ENCODE measurements at places on chromosomes 11 and 22. TPM values are rescaled to one million over a fixed set of nuclear protein-coding genes. Genes with fewer than 3 reads are reported as not detected.

The UPK2 gene
- total RNA-seq = 0.63 TPM

The CATSPERZ gene
- 1.0 TPM for total RNA-seq

The OVOL1 gene
- total RNA-seq = 0.12 TPM

- no peaks in the 10 kb centered on the region for H3K27me3 ChIP-seq
- no peak overlapping the region for H3K4me3 ChIP-seq
- no peak overlapping the region for H3K27ac ChIP-seq
- peaks cover 16% of the 10 kb centered on the region for H3K4me1 ChIP-seq
Observed at GRCh38 chr22:33819743-33820142, 100.5 kb downstream of the LARGE1 start.

DNA sequence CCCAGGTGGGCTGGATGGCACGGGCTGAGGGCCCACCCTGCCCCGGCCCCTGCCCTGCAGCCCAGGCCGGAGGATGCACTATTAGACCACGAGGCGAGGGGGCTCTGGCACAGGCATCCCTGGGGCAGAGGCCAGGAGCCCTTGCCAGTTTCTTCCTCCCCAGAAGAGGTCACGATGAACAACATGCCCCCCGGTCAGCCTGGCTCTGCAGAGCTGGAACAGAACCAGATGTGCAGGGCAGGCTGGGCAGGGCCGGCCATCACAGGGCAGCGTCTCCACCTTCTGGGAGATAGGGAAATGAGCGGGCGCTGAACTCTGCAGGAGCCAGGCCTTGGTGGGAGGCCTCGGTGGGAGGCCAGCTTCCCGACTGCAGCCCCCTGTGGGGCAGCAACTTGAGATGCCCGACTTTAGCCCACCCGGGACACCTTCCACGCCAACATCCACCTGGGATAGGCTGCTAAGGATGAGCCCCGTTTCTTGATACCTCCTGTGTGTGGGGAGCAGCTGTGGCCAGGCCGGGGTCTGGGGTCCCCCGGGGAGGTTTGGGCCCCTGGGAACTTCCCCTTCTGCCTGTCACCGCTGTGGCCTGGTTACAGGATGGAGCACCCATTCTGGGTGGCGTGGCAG, 21.8 kb upstream of the GNB1L start:
- H3K4me1 ChIP-seq = peaks cover 44% of the 10 kb centered on the region
- no peaks in the 10 kb centered on the region for H3K27me3 ChIP-seq
- H3K36me3 ChIP-seq = no peaks in the 10 kb centered on the region
- peak; percentile 77 for DNase-seq

GRCh38 chr22:46262449-46263215, 511 bp downstream of the PKDREJ start:
- peaks cover 9% of the 10 kb centered on the region for H3K4me1 ChIP-seq
- peaks cover 11% of the 10 kb centered on the region for H3K27me3 ChIP-seq
- H3K36me3 ChIP-seq = peaks cover 13% of the 10 kb centered on the region
- no peak overlapping the region for H3K27ac ChIP-seq
- no peak overlapping the region for H3K4me3 ChIP-seq
- DNase-seq = no peak

DNA sequence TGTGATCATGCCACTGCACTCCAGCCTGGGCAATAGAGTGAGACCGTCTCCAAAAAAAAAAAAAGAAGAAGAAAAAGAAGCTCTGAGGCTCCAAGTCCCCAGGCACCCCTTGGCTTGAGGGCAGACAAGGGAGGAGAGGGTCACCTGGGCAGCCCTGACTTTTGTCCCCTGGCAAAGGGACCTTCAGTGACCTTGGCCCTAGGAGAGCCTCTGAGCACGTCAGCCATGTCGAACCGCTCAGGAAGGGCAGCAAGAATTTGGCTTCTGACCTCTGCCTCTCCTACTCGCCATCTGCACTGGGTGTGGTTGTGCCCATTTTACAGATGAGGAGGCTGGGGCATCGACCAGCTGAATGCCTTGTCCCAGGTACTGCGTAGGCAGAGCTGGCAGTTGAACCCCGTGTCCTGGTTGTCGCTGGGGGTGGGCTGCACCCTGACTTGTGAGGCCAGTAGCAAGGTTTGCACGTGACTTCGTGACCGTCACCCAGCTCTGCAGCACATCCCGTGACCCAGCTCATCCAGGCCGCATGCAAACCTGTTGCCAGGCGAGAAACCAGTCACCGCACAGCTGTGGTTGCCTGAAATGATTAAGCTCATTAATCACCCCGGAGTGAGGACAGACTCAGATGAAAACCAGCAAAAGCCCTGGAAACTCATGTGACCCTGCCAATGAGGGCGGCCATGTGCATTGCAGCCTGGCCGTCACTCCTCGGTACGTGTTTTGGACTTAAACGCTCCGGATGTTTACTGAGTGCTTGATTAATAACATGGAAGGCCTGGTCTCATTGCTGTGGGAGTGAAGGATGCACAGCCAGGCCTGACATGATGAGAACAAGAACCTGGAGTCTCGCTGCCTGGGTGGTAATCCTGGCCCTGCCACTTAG, 47.7 kb upstream of the PPP6R3 start:
- no peak overlapping the region for H3K27ac ChIP-seq
- no peak for DNase-seq
- H3K36me3 ChIP-seq = peaks cover 27% of the 10 kb centered on the region
- no peaks in the 10 kb centered on the region for H3K27me3 ChIP-seq

DNA sequence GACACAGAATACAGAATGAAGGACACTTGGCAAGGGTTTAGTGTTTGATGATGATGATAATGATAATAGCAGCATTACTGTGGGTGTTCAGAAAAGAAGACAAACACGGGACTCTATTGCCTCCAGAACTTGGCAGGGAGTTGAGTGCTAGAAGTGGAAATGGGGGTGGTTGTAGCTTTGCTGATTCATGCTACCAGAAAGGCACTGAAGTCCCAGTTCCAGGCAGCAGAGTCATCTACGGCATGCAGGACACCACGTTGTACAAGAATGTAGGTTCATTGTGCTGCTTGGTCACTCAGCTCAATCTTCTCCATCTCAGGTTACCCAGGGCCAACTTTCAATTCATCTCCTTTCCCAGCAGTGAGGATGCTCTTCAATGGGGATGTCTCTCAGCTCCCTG, 115.7 kb downstream of the NTM start:
- no peak for DNase-seq
- H3K27ac ChIP-seq = no peak overlapping the region
- no peak overlapping the region for H3K4me3 ChIP-seq
- peaks cover 12% of the 10 kb centered on the region for H3K27me3 ChIP-seq
- H3K4me1 ChIP-seq = no peaks in the 10 kb centered on the region

- H3K36me3 ChIP-seq = peaks cover 30% of the 10 kb centered on the region
- peaks cover 3% of the 10 kb centered on the region for H3K4me1 ChIP-seq
- no peak overlapping the region for H3K27ac ChIP-seq
- H3K27me3 ChIP-seq = no peaks in the 10 kb centered on the region
- no peak overlapping the region for H3K4me3 ChIP-seq
- DNase-seq = no peak
Observed at GRCh38 chr11:494761-495536, 12.1 kb downstream of the RNH1 start.

- no peaks in the 10 kb centered on the region for H3K36me3 ChIP-seq
- no peak overlapping the region for H3K27ac ChIP-seq
- no peak overlapping the region for H3K4me3 ChIP-seq
- no peaks in the 10 kb centered on the region for H3K27me3 ChIP-seq
Observed at GRCh38 chr11:33617672-33618350, 82.8 kb downstream of the C11orf91 start.

- peaks cover 26% of the 10 kb centered on the region for H3K4me1 ChIP-seq
- no peaks in the 10 kb centered on the region for H3K27me3 ChIP-seq
- H3K27ac ChIP-seq = no peak overlapping the region
- peaks cover 8% of the 10 kb centered on the region for H3K36me3 ChIP-seq
Observed at GRCh38 chr22:46463435-46464227, 73.8 kb downstream of the CELSR1 start.

DNA sequence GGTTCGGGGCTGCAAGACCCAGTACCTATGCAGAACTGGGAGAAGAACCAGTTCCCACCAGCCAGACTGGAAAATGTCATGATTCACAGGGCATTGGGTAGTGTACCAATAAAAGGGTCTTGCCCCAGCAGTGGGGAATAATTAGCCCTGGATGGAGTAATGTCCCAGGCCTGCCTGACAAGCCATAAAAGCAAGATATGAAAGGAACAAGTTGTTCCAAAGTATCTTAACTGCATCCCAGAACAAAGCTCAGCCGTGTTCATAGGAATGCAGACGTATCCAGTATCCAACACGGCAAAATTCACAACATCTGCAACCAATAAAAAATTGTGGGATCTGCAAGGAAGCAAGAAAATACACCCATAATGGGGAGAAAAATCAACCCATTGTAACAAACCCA, 47.9 kb downstream of the ASCL2 start:
- H3K36me3 ChIP-seq = peaks cover 5% of the 10 kb centered on the region
- no peaks in the 10 kb centered on the region for H3K4me1 ChIP-seq
- DNase-seq = no peak
- H3K27ac ChIP-seq = no peak overlapping the region

DNA sequence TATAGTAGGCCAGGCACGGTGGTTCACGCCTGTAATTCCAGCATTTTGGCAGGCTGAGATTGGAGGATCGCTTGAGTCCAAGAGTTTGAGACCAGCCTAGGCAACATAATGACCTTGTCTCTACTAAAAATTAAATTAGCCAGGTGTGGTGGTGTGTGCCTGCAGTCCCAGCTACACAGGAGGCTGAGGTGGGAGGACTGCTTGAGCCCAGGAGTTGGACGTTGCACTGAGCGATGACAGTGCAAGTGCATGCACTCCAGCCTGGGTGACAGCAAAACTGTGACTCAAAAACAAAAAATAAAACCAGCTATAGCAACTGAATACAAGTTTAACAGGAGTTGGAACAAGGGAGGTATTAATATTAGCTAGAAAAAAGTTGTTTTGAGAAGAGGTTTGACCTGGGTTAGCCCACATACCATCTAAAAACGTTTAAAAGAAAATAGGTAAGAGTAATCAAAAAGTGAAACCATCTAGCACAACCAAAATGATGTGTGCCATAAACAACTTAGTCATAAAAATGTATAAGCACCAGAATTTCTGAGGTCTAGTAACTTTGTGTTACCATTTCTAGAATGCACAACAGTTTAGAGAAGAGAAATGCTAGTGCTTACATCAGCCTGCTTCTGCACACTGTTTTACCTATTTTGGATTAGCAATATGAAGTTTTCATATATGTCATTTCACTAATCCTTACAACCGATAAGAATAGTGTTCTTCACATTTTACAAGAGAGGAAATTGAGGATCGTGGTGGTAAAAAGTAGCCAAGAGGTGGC, 26.5 kb downstream of the NARS2 start:
- no peaks in the 10 kb centered on the region for H3K27me3 ChIP-seq
- peaks cover 2% of the 10 kb centered on the region for H3K36me3 ChIP-seq
- H3K27ac ChIP-seq = no peak overlapping the region
- no peak overlapping the region for H3K4me3 ChIP-seq

- H3K27me3 ChIP-seq = peaks cover 2% of the 10 kb centered on the region
- H3K36me3 ChIP-seq = peaks cover 6% of the 10 kb centered on the region
- H3K27ac ChIP-seq = no peak overlapping the region
- H3K4me3 ChIP-seq = no peak overlapping the region
Observed at GRCh38 chr11:9028581-9028980, 24.8 kb upstream of the NRIP3 start.

DNA sequence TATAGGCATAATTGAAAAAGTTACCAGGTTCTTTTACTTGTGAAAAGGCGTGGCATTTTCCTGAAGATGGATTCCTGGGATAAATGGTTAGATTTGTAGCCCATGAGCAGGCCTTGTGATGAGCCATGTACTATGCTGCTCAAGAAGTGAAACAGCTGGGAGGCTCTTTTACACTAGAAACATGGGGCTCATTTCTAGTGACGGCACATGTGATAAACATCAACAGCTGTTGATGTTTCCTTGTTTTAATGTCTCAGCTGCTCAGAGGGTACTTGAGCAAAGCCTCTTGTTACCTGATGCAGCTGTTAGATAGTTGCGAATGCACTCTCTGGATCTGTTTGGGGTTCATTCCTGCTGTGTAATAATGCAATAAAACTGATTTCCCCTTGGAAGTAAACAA, 396.8 kb downstream of the GUCY1A2 start:
- no peak overlapping the region for H3K27ac ChIP-seq
- DNase-seq = no peak
- H3K4me1 ChIP-seq = peaks cover 20% of the 10 kb centered on the region
- no peak overlapping the region for H3K4me3 ChIP-seq

GRCh38 chr11:57903441-57904123, 120.1 kb upstream of the OR9Q1 start:
- no peak for DNase-seq
- no peaks in the 10 kb centered on the region for H3K36me3 ChIP-seq
- no peak overlapping the region for H3K4me3 ChIP-seq
- H3K27ac ChIP-seq = no peak overlapping the region

GRCh38 chr11:117837791-117838190, 13.2 kb upstream of the FXYD2 start:
- peak; percentile 69 for DNase-seq
- no peaks in the 10 kb centered on the region for H3K4me1 ChIP-seq
- no peak overlapping the region for H3K4me3 ChIP-seq
- H3K27me3 ChIP-seq = peaks cover 12% of the 10 kb centered on the region

DNA sequence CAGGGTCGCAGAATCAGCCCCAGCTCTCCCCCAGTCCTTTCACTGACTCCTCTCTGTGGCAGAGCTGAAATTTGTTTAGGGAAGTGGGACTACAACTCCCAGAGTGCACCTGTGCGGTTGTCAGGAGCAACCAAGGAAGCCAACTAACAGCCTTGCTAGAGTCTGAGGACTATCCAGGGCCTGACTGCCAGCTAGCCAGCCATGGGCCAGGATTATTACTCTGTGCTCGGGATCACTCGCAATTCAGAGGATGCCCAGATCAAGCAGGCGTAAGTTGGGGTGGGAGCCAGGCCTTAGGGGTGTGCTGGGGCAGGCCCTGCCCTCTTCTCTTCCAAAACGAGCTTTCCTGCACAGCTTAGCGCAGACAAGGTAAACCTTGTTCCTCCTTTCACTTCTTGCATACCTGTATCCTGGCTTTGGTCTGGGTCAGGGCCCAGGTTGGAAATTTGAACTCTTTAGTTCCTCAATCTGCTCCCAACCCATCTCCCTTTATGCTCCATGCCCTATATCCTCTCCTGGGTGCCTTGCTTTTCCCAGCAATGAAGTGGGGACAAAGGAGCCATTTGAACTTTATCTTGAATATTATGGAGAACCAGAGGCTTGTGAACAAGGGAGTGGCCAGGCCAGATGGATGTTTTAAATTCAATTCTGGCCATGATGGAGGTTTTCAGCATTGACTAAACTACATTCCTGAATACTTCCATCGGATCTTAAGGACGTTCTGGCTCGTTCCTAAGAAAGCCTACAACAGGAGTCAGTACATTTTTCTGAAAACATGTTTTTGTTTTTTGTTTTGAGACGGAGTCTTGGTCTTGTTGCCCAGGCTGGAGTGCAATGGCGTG, at the start of gene DNAJB13:
Gene DNAJB13 (plus strand): TSS at position 158 of the 842 bp plus-strand sequence. CDS start 44 bp downstream, at position 202.
- no peak for DNase-seq
- no peak within 1 kb of the TSS for H3K27ac ChIP-seq
- peaks cover 3% of the 10 kb centered on the region for H3K4me1 ChIP-seq
- no peaks in the 10 kb centered on the region for H3K27me3 ChIP-seq
- peaks cover 1% of the 10 kb centered on the region for H3K36me3 ChIP-seq

All from chondrocyte (in vitro differentiated cells).